ENCODE measurements at places on chromosomes 16 and 17.

GRCh38 chr16:69804297-69804696 lies 42.2 kb downstream of the WWP2 start:
- DNase-seq: no peak

DNA sequence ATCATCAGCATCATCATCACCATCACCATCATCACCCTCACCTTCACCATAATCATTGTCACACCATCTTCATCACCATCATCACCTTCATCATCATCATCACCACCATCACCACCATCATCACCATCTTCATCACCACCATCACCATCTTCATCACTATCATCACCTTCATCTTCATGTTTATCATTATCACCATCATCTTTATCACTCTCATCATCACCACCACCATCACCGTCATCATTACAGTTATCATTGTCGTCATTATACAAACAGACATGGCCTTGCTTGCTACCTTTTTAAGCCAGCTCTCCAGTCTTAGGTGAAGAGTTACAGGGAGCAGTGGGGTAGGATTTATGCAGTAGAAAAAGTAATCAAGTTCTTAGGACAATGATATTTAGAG lies 114.9 kb downstream of the IRF8 start:
- no peak for DNase-seq

- no peak for DNase-seq
Observed at GRCh38 chr16:55052348-55052734, 121.7 kb downstream of the IRX5 start.

DNA sequence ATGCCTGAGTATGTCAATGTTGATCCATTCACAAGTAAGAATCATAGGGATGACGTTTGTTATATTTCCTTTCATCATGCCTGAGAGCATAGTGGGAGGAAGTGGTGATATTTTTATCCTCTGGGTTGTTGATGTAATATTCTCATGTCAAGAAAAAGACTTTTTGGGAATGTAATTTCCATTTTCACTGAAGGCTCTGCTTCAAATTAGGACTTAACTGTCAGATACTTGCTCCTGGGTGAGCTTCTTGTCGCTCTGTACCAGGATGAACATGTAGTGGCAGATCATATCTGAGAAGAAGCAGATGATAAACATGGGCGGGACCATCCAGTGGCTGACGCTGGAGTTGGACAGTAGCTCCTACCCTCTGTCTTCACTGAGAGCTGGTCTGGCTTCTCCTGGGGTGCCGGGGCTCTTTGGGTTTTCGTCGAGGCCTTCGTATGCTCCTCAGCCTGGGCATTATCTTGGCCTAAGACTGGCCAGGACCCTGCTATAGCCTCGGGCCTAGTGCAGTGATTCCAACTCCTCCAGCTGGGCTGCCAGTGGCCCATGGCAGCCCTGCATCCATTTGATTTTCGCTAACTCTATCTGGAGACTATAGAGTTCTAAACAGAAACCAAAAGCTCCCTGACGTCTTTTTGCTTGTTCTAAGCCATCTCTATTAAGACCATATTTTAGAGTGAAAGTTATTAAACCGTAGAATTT lies 19.7 kb downstream of the CYB5B start:
- DNase-seq: peak; percentile 18

GRCh38 chr17:62705778-62706597 lies 78.5 kb downstream of the MRC2 start:
- DNase-seq: no peak

DNA sequence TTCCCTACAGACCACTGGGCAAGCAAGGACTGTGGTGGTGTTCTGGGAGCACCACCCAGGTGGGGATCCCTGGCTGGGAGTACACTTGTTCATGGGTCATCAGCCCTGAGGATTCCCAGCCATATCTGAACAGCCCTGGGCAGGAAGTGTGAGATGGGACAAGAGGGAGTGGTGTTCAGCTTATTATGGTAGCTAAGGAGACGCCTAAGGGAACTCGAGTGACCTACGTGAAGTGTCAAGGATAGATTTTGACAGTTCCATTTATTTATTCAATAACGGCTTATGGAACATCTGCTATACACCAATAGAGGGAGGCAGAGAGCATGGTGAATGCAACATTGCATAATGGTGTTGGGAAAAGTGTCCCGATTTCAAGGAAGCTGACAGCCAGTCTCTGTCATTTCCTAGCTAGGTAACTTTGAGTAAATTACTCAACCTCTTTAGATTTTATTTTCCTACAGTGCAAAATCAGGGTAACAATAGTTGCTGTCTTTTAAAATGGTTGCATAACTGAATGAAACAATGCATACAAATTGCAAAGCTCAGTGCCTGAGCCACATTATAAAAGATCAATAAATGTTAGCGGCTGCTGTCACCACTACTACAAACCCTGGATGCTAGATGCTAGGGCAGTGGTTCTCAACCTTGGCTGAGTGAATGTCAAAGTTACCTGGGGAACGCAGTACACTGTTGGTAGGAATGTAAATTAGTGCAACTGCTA lies 534.1 kb downstream of the GRIN2A start:
- peak; percentile 12 for DNase-seq

Measured in brain microvascular endothelial cell (primary cell).